ENCODE measurements at places on chromosomes 2 and 18.

DNA sequence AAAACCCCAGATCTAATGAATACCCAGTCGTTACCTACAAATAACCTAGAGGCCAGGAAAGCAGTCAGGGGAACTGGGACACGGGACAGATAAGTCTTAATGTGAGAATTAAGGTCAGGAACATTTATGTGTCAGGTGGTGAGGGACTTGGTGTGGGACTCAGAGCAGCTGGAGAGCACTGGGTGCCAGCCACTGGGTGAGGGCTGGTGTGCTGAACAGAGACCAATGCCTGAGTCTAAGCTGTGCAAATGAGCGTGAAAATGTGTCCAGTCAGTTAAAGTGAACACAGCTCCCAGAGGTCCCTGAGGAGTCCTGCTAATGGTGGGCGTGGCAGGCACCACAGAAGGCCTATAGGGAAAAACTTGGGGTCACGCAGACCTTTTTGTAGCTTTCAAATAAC, 225.9 kb downstream of the C1D start:
- DNase-seq = no peak

DNA sequence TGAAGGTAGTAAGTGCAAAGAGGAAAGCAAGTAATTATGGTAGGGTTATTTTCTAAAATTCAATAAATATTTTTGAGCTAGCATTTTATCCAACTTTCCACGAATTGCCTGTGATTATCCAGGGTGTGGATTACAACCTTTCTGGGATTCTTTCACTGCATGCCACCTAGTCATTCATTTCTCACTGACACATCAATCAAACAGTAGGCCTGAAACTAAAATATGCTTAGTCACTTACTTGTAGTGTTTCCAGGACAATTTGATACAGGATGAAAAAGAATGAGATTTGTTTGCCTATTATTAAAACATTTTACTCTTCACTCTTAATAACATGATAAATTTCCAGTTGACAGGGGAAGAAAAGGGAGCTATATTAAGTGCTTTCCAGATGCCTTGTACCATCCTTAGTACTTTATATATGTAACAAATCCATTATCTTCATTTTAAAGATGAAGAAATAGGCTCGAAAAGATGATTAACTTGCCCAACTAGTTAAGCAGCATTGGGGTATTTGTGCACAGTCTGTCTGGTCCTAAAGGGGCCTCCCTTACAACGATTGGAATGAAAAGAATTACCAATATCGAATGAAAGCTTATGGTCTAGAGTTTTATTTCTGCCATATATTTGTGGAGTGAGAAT, 70.4 kb downstream of the KCTD1 start:
- DNase-seq = no peak

GRCh38 chr2:16430846-16431245, 234.8 kb downstream of the CYRIA start:
- no peak for DNase-seq

- DNase-seq = no peak
These were observed 2.4 kb downstream of the ALKAL2 start for GRCh38 chr2:285531-285930.

DNA sequence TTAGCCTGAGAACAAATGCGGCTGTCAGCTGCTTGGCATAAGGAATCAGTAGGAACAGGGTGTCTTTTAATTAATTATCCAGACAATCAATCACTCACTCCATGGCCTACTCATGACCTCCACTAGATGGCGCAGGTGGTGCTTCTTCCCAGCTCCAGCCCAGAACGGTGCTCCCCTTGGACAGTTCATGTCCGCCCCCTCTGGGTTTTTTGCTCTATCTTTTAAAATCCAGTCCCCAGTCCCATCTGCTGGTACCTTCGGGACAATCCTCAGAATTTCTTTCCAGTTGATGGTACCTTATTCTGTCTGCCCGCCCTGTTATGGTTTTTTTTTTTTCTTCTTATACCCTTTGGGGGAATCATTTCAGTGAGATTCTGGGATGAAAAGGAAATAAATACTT, 99.8 kb downstream of the CACNB4 start:
- peak; percentile 43 for DNase-seq

DNA sequence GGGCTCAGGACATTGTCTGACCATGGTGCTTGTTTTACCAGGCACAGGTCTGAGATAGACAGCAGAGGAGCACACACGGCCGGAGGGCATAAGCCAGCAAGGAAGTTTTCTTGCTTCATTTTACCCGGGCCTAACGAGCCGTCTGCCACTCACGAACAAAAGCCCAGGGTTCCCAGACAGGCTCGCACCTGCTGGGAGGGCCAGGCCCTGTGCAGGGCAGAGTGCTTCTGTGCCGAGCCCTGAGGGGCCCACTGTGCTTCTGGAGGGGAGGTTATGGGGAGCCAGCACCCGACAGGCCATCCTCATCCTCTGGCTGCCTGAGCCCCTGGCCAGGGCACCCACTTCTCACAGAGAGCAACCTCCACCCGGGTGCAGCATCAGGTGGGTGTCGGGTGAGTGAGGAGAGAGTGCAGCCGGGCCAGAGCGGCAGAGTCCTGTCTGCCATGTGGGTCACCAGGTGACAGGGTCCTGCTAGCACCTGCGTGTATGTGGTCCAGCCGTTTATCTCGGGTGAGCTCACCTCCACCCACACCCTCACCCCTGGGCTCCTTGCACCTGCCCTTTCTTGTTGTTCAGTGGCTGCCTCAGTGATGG, 297.9 kb downstream of the NDUFA10 start:
- no peak for DNase-seq
